ENCODE measurements at places on chromosomes 3 and 15.
A peak's percentile ranks its signal among the peaks of the same experiment; 100 is the strongest.

- no peak for DNase-seq
Measured at GRCh38 chr3:14413381-14414071, 11.1 kb downstream of the SLC6A6 start.

DNA sequence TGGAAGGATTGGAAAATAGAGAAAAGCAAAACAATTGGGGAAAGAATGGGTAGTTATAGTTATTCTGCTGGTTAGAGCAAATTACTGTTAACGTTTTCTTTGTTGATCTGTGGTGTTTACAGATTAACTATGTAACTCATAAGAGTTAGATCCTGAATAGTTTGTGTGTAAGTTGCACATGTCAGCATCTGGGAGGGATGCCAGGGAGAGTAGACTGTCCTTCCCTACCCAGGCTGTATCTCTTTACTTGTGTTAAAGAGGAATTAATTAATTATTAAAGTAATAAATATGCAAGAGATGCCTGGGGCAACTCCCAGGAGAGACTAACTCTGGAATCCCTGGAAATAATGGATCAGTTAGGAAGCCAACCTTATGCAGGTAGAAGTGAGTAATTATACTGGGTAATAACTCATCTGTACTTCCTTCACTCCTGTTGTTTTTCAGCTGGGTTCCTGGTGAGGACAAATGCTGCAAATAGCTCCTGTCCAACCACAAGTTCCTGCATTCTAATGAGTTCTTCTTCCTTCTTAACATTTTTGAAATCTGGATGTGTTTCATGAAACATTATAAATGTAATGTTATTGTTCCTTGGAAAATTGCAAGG, 18.9 kb downstream of the GHRL start:
- no peak for DNase-seq

- DNase-seq = peak; percentile 69
Measured at GRCh38 chr3:150421799-150422548, 13.9 kb downstream of the TSC22D2 start.

GRCh38 chr15:45314960-45315359, 62.9 kb downstream of the SLC28A2 start:
- peak; percentile 17 for DNase-seq

DNA sequence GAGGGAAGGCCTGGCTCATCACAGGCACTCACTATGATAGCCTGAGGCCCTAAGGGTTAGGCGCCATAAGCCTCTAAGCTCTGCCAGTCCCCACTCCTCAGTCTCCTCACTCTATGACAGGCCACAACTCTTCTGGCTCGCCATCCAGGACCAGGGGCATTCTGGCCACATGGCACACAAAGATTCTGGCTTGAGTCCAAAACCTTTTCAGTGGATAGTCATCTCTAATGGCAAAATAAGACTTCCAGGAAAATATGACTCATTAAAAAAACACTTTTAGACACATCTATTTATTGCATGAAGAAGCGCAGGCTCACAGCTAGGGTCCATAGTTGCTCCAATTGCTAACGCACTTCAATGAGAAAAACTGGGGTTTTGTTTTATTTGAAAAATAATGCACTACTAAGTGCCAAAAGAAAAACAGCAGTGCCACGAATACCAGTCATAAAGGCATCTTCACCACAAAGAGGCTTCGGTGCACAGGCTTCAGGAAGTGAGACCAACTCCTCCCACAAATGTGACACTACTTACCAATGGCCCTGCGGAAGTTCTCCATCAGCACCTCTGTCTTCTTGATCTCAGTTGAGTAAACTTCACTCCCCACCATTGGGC, 11.1 kb downstream of the RUVBL1 start:
- peak; percentile 80 for DNase-seq

DNA sequence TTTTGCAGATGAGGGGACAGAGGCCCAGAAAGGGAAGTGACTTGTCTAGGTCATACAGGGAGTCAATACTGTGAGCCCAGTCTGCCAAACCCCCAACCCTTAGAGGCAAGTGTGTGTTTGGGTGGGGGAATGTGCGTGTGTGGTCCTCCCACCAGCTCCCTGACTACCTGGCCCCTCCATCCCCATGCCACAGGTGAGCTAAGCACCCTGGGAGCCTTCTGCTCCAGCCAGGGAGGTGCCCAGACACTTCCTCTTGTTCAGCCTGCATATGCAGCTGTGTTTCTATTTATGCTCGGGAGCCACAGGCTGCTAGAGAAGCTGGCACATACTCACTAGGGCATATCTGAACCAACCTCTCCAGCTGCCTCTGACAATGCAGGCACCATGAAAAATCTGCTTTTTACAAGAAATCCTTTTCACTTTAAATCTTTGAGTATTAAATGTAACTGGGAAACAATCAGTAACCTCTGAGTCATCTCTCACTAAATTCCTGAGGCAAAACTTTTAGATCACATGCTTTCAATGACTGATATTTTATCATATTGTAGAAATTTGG, 20.7 kb downstream of the TBC1D2B start:
- no peak for DNase-seq

GRCh38 chr3:162136136-162136535, 639.5 kb downstream of the OTOL1 start:
- DNase-seq = no peak

Data from fibroblast of upper back skin (primary cell).